Naive thymus-derived CD4-positive, alpha-beta T cell (primary cell): ENCODE measurements at places on chromosomes 5 and 9.

DNA sequence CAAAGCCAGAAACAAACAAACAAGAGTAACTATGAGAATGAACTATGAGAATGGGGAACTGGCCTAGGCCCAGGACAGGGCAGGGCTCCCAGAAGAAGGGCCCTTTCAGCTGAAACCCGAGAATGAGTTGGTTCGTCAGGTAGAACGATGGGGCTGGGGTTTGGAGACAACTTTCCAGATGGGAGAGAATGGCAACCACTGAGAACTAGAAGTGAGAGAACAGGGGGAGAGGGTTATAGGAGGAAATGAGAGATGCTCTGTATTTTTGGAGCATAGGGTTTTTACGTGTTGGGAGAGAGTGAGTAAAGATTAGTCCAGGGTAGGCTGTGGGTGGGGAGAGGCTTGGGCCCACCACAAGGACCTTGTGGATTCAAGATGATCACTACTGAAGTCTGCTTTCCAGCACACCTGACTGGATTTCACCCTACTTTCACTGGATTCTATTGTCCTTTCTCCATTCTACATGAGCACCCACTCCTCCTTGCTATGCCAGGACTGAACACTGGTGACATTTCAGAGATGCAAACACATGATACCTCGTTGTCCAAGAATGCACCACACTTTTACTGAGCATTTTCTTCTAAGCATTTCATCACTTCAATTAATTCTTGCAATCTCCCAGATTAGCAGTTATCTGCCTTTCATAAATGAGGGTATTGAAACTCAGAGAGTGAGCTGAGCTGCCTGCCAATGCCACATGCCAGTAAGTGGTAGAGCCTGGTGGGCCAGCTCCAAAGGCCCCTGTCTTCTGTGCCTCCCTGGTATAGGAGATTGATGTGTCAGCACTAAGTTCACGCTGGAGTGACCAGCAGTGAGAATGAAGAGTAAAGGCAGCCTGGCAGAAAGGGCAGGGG is 3.2 kb upstream of the TMEM268 start:
- DNase-seq: no peak

GRCh38 chr9:105333076-105333475 is 88.6 kb downstream of the SLC44A1 start:
- DNase-seq: no peak

DNA sequence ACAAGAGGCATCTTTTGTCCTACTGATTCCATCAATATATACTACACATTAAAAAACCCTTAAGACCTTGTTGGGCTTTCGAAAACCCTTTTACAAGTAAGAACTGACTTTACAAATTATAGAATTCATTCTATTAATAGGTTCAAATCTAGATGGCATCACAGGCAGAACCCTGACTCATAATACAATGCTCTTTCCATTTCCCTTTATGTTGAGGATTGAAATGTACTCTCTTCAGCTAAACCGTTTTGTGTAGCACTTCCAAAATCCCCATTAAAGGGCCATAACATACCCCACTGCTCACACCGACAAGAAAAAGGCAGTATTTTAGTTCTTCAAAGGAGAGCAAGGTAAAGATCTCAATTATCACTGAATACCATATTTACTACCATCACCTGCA is 11.2 kb downstream of the CSNK1A1 start:
- no peak for DNase-seq

- DNase-seq: no peak
These were observed 6.1 kb downstream of the SAPCD2 start for GRCh38 chr9:137064027-137064879.

DNA sequence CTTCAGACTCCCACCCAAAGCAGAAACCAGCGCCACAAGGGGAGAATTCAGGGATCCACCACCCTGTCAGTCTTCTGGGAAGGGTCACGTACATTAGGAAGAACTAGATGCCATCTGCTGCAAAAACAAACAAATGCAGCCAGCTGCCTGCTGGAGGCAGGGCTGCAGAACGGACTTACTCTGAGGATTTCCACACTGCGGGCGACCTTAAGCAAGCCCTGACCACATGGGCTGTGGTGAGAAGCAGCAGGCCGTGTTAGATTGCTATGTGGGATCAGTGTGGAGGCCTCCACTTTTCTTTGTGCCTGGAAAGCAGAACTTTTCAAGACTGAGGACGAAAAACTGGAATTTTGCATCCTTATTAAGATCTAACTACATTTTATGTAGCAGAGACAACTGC is 13.4 kb upstream of the LTC4S start:
- DNase-seq: no peak

GRCh38 chr5:75331-76320 is 16.3 kb upstream of the PLEKHG4B start:
- DNase-seq: no peak

- DNase-seq: no peak
These were observed 5.1 kb upstream of the SMIM15 start for GRCh38 chr5:61167382-61167781.

DNA sequence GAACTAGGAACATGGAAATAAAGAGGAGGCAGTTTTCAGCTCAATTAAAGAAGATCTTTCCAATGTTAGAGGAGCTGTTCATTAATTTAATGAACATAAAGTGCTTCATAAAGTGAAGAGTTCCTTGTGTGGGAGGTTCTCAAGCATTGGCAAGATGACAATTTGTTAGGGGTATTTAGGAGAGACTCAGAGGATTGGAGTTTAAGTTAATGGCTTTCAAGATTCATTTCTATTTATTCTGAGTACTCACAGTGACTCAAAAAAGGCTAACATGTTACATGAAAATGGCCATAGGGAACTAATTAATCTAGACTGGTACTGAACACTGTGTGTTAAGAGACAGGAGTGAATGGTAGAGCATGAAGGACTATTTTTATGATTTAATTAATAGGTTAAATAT is 55.4 kb upstream of the CDH12 start:
- no peak for DNase-seq

GRCh38 chr9:76910861-76911260 is 4.9 kb upstream of the PRUNE2 start:
- DNase-seq: no peak

DNA sequence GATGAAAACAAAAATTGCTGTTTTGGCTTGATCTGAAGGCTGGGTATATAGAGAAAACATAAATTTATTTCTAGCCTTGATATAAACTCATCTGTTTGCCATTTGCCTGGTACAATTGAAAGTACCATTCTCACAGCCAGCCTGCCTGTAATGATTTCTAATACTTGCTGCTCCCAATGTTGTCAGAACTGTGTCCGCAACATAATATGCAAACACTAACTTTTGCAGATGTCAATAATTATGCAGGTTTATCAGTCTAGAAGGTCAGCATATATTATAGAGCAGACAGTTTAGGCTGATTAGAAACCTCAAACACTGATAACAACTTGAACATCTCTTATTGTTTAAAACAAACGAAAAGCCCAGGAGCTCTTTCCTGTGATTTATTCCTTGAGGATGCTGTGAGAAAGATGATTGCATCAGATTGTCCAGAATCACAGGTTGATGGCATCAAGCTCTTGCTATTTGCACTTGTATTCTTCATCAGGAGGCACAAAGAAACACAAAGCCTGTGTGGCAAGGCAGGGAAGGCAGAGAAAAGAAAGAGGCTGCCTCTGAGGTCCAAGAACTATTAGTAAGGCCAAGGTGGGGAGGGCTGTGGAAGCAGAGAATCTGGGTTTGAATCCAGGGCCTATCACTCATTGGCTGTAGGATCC is 21.4 kb upstream of the HMHB1 start:
- DNase-seq: no peak

- no peak for DNase-seq
These were observed 55.1 kb upstream of the CCDC112 start for GRCh38 chr5:115351356-115352195.

GRCh38 chr5:137280656-137281055 is 218.5 kb downstream of the SPOCK1 start:
- no peak for DNase-seq

- no peak for DNase-seq
These were observed 231.6 kb downstream of the SLF1 start for GRCh38 chr5:94849821-94850736.

DNA sequence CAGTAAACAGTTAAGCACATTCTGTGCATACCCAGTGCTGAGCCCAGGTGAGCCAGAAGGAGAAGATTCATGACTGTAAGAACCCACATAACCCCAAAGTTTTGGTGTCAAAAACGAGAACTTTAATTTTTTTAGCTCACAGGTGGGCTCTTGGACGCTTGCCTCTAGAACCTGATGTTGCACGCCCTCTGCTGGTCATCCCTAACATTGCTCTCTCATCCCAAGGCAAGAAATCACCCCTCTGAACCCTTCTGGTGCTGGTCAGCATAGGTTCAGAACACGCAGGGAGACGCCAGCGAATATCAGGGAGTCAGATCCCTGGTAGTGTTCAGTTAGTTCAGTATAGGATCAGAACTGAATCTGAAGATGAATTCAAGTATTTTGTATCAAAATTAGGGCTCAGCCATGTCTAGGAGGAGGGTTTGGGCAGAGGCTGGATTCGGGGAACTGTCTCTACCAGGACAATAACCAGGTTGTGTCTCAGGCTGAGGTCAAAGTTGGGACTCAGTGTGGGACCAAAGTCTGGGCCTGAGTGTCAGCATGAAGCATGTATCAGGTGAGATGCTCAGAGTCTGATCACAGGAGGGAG is 4.1 kb upstream of the DNAJB5 start:
- peak; percentile 16 for DNase-seq

DNA sequence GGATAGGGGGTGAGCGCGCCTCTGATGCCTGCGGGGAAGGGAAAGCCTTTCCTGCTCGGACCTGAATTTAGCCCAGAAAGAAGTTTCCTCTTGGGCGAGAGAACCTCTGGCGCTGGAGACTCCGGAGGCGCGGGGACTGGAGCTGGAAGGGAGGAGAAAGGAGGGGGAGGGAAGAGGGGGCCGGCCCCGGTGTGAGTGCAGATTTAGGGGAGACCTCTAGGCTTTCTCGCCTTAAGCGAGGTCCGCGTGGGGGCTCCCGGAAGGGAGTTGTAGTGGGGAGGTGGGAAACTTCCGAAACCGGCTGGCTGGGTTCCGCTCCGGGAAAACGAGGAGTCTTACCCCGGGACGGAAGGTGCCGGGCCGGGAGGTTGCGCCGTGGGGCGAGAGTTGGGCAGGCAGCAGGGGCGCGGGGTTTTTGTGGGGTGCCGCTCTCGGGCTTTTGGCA is 1.3 kb downstream of the PCSK5 start:
- no peak for DNase-seq

DNA sequence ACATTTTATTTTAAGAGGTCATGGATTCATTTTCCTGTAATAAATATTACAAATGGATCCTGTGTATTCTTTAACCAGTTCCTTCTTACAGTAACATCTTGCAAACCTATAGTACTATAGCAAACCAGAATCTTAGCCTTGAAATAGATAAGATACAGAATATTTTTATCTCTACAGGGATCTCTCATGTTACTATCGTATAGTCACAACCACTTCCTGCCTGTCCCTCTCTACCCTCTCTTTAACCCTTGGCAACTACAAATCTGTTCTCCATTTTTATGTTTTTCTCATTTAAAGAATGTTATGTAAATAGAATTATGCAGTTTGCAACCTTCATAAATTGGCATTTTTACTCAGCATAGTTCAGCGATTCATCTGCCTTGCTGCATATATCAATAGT is 454.0 kb downstream of the DIRAS2 start:
- DNase-seq: no peak
